ENCODE measurements at places on chromosomes 3 and 15.

- DNase-seq, result peak; percentile 57
Measured at GRCh38 chr3:113211330-113212149, at the start of gene BOC. BOC (plus strand) TSS chr3:113211557; CDS start chr3:113249803, 38,246 bp downstream.

DNA sequence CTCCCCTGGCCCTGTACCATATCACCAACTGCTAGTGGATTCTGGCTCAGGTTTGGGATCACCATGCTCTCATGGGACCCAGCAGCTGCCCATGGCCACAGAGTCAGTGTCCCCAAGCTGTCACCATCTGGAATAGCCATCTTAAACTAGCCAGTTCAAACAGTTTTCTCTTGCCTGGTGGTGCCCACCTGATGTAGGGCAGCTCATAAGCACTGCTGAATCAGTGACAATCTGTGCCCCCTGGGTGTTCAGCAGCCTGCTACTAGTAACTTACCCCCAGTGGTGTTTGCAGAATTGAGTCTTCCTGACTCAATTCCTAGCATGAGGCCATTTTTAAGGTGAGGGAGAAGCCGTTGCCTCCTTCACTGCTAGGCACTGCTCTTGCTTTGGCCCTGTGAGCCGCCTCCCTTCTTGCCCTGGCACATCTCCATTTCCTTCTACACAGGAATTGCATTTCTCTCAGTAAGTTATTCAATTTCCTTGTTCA lies 7.9 kb downstream of the RPSA start:
- DNase-seq, result no peak

- no peak for DNase-seq
Measured at GRCh38 chr15:98744506-98744905, 96.2 kb downstream of the IGF1R start.

GRCh38 chr3:197394464-197395321 lies 96.3 kb upstream of the DLG1 start:
- peak; percentile 100 for DNase-seq

- DNase-seq, result no peak
Measured at GRCh38 chr3:57234613-57235575, 7.4 kb downstream of the APPL1 start.

DNA sequence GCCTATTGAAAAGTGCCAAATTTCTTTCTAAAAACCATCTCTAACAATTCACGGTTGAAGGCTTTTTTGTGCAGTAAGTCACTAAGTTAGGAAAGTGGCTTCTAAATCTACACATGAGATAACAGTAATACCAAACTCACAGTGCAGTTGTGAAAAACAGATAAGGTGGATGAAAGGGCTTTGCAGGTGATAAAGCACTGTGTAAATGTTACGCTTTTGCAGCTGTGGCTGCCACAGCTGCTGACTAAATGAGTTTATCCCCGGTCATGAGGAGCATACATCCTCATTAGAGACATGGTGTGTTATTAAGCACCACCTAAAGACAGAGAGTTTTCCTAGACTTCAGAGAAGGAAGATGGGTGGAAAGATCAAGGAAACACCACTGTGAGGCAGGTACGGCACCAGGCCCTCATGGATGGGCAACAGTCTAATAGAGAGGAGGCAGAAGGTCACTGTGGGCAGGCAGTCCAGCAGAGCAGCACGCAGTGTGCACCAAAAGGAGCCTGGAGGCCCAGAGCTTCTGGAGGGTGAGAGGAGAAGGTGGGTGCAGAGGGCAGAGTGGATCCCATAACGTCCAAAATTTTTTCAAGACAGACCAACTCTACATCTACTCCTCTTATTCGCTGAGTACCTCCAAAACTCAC lies 68.5 kb downstream of the FMN1 start:
- no peak for DNase-seq

All from mammary epithelial cell (primary cell).